Lung microvascular endothelial cell (primary cell): ENCODE measurements at places on chromosomes 3 and 15. TPM values are rescaled to one million over a fixed set of nuclear protein-coding genes. Genes with fewer than 3 reads are reported as not detected.

DNA sequence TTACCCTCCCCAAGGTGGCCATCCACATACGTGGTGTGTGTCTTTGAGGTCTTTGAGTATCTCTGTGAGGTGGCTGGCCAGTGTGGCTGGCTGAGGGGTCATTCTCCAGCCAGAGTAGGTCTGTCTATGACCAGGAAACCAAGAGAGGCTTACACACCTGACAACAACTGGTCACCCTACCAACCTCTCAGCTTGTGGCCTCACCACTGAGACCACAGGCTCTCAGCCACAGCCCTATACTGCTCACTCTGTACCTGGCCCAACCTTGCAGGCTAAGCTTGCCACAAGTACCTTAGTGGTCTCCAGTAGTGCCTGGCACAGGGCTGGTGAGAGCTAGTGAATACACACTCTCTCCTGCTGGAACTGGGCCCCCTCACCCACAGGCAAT lies 5.1 kb downstream of the HEMK1 start:
- DNase-seq: no peak

Gene GADL1
- 0.44 TPM in 1 of 2 replicates, not detected in the other for total RNA-seq

Gene MCTP2
- total RNA-seq: 2.8 and 14.1 TPM in 2 replicates

DNA sequence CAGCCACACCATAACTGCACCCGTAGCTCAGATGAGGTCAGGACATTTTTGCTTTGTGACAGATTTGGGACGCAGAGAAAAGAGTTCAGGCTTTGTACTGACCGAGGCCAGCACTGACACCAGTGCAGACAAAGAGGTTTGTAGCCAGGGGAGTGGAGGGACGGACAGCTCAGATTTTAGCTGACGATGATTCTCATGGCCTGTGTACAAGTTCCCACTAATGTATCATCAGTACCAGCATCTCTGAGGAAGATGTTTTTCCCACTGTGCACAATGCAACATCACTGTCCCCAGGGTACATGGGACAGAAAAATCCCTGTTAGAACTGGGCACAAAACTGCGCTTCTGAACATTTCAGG lies 112.7 kb downstream of the SLCO3A1 start:
- no peak for DNase-seq

DNA sequence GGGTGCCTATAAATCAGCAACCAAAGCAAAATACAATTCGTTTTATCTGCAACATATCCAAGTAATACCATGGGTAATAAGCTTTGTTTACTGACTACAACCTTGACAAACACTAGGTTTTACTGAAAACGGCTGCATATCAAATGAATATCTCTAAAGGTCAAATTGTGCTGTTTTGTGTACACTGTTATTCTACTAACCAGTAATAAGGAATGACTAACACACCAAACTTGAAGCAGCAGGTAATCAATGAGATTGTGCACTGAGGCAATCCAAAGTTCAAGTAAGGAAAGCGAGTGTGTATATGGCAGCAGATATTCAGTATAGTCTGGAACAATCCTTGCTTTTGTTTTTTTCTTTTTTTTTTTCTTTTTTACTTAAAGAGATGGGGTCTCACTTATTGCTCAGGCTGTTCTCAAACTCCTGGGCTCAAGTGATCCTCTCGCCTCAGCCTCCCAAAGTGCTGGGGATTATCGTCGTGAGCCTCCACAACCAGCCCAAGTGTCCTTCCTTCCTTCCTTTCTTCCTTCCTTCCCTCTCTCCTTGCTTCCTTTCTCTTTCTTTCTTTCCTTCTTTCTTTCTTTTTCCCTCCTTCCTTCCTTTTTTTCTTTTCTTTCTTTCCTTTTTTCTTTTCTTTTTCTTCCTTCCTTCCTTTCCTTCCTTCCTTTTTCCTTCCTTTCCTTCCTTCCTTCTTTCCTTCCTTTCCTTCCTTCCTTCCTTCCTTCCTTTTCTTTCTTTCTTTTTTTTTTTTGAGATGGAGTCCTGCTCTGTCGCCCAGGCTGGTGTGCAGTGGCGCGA lies 34.9 kb downstream of the AP3S2 start:
- DNase-seq: no peak

Gene DNAH12
- under 0.01 TPM in 1 of 2 replicates, not detected in the other for total RNA-seq

DNA sequence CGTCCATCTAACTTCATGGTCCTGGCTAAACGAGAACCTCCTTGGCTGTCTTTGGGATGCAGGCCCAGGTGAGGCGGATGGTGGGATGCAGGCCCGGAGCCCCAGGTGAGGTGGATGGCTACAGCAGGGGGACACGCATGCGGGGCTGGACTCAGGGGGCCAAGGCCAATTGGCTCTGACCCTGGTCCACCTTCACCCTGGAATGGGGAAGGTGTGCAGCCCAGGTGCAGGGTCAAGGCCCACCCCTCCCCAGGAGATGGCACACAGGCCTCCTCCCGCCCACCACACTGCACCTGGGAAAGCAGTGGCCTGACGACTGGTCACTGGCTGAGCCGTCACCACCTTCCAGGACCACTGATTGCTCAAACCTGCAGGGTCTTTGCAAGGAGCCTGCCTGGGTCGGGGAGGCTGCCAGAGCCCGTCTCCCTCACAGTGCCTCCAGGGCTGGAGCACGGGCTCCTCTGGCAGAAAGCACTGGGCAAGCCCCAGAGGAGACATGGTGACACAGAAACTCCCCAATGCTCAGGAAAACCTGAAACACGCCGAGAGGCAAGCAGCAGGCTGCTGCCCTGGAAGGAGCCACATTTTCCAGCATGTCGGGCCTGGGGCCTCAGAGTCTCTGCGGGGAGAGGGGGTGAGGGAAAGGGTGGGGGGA lies 159.6 kb downstream of the LRRK1 start:
- no peak for DNase-seq

Gene SLC2A2
- not detected in 2 replicates for total RNA-seq

DNA sequence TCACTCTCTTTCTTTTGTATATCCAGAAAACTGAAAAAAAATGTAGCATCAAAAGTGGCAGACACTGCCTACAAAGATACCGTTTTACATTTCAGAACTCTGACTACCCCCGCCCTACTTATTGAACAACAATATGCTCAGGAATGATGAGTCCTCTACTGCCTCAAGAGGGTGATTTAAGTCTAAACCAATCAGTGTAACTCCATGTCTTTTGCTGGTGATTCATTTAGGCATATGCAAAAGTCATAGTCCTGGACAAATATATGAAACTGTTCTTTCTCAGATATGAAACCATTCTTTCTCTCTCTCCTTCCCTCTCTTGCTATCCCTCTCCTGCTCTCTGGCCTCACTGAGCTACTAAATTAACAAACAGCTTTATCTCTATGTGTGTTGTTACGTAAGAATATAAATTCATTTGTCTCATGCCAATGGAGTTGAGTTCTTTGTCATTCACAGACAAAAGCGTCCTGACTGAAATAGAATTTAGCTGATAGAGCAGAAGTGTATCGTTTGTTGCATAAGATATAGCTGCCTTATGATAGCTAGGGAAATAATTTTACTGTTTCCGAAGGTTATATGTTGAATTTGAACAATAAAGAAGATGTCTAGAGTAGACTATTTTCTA lies 133.7 kb upstream of the OSTN start:
- no peak for DNase-seq

GRCh38 chr15:40722934-40723333 lies 28.0 kb downstream of the RAD51 start:
- no peak for DNase-seq

DNA sequence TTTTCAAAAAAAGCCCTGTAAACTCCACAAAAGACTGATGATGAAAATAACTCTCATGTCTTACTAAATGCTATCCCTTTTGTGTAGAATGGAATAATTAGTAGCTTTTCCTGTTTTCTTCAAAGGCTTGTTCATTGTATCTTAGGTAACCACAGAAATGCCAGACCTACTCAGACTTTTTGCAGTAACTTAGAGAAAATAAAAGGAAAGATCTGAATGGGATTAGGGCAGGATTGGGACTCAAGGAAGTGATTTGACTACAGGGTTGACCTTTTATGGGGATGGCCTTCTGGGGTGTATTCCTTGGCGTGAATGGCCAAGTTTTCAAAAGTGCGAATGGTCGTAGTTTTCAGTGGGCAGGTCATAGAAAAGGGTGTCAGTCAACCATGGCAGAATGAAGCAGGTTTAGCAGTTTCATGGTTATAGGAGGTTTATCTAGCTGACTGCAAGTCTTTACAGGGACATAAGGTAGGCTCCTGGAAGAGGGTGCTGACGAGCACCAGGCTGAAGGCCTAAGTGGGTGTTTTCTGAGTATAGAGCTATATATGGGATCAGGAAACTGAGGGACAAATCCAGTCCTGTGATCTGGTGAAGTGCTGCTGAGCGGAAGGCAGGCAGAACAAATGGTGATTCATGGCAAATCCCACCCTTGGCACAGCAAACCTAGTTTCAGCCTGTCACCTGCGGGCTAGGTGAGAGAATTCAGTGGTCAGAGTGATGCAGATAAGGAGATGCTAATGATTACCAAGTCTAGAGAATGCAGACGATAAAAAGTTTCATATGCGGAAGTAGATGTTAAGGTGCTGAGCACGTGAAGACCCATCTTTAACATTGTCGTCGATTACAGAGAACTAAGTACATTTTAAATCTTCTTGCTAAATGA lies 46.4 kb downstream of the IL1RAP start:
- DNase-seq: no peak

DNA sequence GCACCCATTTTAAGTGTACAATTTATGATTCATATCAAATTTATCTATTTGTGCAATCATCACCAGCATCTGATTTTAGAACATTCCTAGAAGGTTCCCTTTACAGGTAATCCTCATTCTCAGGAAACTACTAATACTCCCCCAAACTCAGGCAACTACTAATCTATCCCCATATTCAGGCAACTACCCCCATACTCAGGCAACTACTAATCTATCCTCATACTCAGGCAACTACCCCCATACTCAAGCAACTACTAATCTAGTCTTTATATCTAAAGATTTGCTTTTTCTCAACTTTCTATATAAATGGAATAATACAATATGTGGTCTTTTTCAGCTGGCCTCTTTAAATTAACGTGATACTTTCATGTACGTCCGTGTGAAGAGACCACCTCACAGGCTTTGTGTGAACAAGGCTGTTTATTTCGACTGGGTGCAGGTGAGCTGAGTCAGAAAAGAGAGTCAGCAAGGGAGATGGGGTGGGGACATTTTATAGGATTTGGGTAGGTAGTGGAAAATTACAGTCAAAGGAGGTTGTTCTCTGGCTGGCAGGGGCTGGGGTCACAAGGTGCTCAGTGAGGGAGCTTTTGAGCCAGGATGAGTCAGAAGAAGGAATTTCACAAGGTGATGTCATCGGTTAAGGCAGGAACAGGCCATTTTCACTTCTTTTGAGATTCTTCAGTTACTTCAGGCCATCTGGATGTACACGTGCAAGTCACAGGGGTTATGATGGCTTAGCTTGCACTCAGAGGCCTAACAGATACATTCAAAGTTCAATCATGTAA lies 1444.5 kb upstream of the CADM2 start:
- no peak for DNase-seq

Gene CSTA
- not detected in 2 replicates for total RNA-seq

Gene EXOSC7
- 23.8 and 25.6 TPM in 2 replicates for total RNA-seq

DNA sequence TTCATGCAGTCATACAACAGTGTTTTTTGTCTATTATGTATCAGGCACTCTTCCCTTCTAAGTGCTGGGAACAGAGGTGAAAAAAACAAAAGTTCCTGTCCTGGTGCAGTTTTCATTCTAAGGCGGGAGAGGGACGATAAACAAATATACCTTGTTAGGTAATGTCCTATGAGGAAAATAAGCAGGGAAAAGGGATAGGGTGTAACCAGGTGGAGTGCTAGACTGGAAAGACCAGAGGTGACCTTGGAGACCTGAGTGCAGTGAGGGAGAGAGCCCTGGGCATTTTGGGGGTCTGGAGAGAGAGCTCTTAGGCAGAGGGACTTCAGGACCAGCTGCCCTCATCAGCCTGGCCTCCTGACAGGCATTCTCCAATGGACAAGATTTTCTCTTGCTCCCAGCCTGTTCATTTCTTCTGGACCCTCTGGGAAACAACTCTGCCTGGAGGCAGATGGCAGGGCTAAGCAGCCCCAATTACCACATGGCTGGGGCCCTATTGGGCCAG lies 97.2 kb upstream of the TJP1 start:
- no peak for DNase-seq

Gene SSUH2
- total RNA-seq: 0.44 TPM in 1 of 2 replicates, not detected in the other

GRCh38 chr3:184944241-184944640 lies 132.3 kb downstream of the VPS8 start:
- DNase-seq: no peak

GRCh38 chr3:179710079-179710478 lies 57.2 kb downstream of the USP13 start:
- no peak for DNase-seq

Gene WNT7A
- total RNA-seq: not detected in 2 replicates
